A549 treated with CORT108297 at 1 μM for 4 hours (cell line): ENCODE measurements at places on chromosomes 11 and 22. TPM values are rescaled to one million over a fixed set of nuclear protein-coding genes. Genes with fewer than 3 reads are reported as not detected.

The MIAT gene
- total RNA-seq: 0.24 to 0.48 TPM (median 0.29 TPM) in 5 replicates

The NCF4 gene
- total RNA-seq: 0.07 TPM in 1 of 5 replicates, not detected in the others

The RASL10A gene
- 0.21 to 0.61 TPM (median 0.37 TPM) in 4 of 5 replicates, not detected in the other for total RNA-seq

The LTBP3 gene
- total RNA-seq: 93.6 to 147 TPM (median 130 TPM) in 5 replicates

The OR9Q1 gene
- not detected in 5 replicates for total RNA-seq

The SLC5A12 gene
- not detected in 5 replicates for total RNA-seq

The MRGPRX4 gene
- total RNA-seq: not detected in 5 replicates

The PATE1 gene
- not detected in 5 replicates for total RNA-seq

The TNRC6B gene
- total RNA-seq: 3.9 to 5.9 TPM (median 5.1 TPM) in 5 replicates

The CECR2 gene
- total RNA-seq: 0.06 to 0.12 TPM (median 0.09 TPM) in 5 replicates

The TMEM151A gene
- 1.8 to 4.6 TPM (median 3.3 TPM) in 5 replicates for total RNA-seq

The PGA4 gene
- 0.06 TPM in 1 of 5 replicates, not detected in the others for total RNA-seq

The OR4P4 gene
- not detected in 5 replicates for total RNA-seq

The P2RY6 gene
- 7.3 to 14.5 TPM (median 13.2 TPM) in 5 replicates for total RNA-seq

The SPDYC gene
- total RNA-seq: not detected in 5 replicates

The OR5P2 gene
- total RNA-seq: not detected in 5 replicates

The NELL1 gene
- total RNA-seq: not detected in 5 replicates

The ASPHD2 gene
- total RNA-seq: 0.71 to 1.5 TPM (median 1.4 TPM) in 5 replicates

The RDX gene
- total RNA-seq: 76.1 to 140 TPM (median 118 TPM) in 5 replicates

The SHANK2 gene
- total RNA-seq: 6.5 to 8.8 TPM (median 7.7 TPM) in 5 replicates

The GRIA4 gene
- total RNA-seq: not detected in 5 replicates

The UBQLNL gene
- 0.04 TPM in 1 of 5 replicates, not detected in the others for total RNA-seq

The ARHGAP8 gene
- 1.3 to 2.2 TPM (median 1.8 TPM) in 5 replicates for total RNA-seq

The ROBO4 gene
- total RNA-seq: 0.05 TPM in 1 of 5 replicates, not detected in the others

The GLYAT gene
- not detected in 5 replicates for total RNA-seq

The CLMP gene
- total RNA-seq: 15.2 to 30.3 TPM (median 25.1 TPM) in 5 replicates

The JAML gene
- total RNA-seq: not detected in 5 replicates

The POU2AF3 gene
- total RNA-seq: 0.73 to 1.3 TPM (median 0.79 TPM) in 5 replicates

The MRGPRE gene
- 0.09 to 0.17 TPM (median 0.10 TPM) in 3 of 5 replicates, not detected in the others for total RNA-seq

The ASCL2 gene
- total RNA-seq: 0.06 to 0.09 TPM in 2 of 5 replicates, not detected in the others

The TMEM45B gene
- total RNA-seq: 0.06 to 0.31 TPM (median 0.10 TPM) in 5 replicates

The CNGA4 gene
- 0.03 to 0.09 TPM (median 0.06 TPM) in 4 of 5 replicates, not detected in the other for total RNA-seq

The RIMBP3B gene
- 0.29 to 0.62 TPM (median 0.51 TPM) in 5 replicates for total RNA-seq

The LRRC56 gene
- 0.45 to 0.93 TPM (median 0.75 TPM) in 5 replicates for total RNA-seq
